DMS53 (cell line): ENCODE measurements at places on chromosomes 12 and 14.

- no peak for DNase-seq
Observed at GRCh38 chr14:28280997-28281598, 485.5 kb upstream of the FOXG1 start.

DNA sequence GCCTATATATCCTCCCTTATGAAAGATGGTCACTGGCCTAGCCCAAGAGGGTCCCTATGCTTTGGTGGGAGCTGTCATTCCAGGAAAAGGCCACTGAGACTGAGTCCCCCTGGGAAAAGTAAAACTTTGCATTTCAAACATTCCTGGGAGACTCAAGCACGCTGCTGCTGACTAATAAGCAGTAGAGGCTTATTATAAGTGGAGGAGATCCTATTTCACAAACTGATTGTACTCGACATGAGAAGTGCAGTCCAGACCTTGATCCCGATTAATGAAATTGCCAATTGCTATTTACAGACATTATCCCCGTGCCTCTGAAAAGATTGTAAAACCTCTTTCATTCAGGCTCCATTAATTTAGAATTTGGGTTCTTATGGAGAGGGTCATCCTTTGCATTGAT, 96.6 kb downstream of the EMP1 start:
- DNase-seq: no peak

- no peak for DNase-seq
Observed at GRCh38 chr12:31431721-31432240, 105.8 kb upstream of the SINHCAF start.

- no peak for DNase-seq
Observed at GRCh38 chr14:71117839-71118743, 210.8 kb downstream of the PCNX1 start.

DNA sequence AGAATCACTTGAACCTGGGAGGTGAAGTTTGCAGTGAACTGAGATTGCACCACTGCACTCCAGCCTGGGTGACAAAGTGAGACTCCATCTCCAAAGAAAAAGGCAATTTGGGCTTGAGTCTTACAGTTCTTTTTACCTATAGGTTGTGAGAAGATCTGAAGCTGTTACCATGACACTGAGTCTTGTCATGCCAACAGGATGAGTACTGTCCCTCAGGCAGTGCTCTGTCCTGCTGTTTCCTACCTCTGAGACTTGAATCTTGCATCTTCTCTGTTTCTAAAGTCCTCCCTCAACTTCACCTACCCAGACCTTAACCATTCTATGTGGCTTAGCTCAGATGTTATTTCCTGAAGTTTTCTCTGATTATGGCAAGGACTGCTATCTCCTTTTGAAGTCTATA, 400.8 kb upstream of the PRICKLE1 start:
- no peak for DNase-seq

DNA sequence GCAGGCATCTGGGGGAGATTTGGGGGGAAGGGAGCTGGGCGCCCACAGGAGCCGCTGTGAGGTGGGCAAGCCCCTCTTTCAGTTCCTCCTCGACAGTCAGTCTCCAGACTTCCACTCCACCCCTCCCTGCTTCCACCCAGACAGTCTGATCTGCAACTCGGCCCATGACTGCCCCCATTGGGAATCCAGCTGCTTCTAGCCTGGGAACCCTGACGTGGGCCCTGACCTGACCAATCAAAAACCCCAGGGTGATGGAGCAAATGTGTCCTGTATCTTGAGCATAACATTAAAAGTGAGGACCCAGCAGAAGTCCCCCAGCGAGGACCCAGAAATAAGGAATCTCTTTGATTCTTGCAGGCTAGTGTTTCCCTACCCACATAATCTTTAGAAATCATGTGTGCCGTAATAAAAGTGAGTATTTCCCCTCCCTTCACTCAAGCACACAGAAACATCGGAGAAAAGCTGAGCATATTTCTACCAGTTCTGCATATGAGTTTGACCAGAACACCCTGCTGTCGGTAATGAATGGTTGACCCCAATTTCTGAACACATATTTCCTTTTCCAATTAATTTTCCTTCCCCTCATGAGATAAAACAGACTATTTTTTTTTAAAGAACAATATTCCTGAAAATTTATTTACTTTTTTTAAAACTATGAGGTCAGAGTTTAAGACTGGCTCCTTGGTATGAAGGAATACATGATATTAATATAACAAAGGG, 6.4 kb downstream of the SSH1 start:
- DNase-seq: no peak

- DNase-seq: no peak
Observed at GRCh38 chr12:66662179-66662578, 16.7 kb downstream of the GRIP1 start.

GRCh38 chr12:116977465-116978380, 67.0 kb downstream of the FBXW8 start:
- DNase-seq: no peak

DNA sequence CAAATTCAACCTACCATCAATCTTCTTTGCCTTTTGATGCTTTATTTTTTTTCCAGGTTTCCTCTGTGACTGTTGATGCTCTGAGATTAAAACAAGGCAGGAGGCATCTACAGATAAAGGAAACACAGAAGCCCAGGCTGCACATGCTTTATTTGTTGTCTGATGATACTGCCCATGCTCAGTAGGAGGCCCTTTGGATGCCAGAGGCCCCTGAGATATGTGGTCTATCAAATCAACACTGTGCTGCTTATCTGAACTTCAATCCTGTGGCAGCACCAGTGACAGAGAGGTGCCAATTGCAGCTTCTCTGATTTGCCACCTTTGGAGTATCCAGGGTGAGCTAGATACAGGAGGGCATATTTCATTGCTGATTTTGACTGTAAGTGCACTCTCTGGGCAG, 571.3 kb upstream of the TBX3 start:
- DNase-seq: no peak

- DNase-seq: no peak
Observed at GRCh38 chr12:59887178-59887577, 291.3 kb downstream of the SLC16A7 start.
